ENCODE measurements at places on chromosomes 11 and 22.

DNA sequence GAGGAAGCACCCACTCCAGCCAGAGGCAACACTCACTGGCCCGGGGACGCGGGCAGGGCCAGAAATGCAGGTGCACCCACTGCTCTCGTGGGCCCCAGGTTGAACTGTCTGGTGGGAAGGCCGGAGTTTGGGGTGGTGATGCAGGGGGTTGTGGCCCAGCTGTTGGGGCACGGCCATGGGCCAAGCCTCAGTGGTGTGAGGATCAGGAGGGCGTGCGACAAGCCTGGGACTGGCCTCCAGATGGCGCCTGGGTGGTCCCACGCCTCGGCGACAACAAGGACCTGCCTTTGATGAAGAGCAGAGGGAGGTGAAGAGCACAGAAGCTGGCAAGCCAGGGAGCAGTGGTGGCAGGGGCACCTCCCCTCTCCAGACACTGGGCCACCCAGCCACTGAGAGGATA lies 240.8 kb downstream of the BRD1 start:
- no peak for DNase-seq

GRCh38 chr22:47303161-47303890 lies 540.9 kb downstream of the TBC1D22A start:
- no peak for DNase-seq

DNA sequence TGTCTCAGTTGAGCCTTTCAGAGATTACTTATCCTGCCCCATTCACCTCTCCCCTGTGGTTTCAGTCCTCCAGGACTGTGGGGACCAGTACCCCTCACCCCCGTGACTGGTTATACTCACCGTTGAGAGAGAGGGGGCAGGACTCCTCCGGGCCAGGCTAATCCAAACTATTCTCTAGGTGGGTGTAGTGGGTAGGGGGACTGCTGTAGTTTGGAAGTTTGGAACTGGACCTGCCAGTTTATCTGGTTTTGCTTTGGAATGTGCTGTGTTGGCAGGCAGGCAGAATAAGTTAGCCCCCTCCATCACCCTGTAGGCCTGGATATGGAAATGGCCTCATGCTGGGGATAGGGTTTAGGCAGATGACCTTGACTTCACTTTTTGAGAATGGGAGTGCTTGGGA lies 13.5 kb downstream of the TEAD1 start:
- no peak for DNase-seq

DNA sequence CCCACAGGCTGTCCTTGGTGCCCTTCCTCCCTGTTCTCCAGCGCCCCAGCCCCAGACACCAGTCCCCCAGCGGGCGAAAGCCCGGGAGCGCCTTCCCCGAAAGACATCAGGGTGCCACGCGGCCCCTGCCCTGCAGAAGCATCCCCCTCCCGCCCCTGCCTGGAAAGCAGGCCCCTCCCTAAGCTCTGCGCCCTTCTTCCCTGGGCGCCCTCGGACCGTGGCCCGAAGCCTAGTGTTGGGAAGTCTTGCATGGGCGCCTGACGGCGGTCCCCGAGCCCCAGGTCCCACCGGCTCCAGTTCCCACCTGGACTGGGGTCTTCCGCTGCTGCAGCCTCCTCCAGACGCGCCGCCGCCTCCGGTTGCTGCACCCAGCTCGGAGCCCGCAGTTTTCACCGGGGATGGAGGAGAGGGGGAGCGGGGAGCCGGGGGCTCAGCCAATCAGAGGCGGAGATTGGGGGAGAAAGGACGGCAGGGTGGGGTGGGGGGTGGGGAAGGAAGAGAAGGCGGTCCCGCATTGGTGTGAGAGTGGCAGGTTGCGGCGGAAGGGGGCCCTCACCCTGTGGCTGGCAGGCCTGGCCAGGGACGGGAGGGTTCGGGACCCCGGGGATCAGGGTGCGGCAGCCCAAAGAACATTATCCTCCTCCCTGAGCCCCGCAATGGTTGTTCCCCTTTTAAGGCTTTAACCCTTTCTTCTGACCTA lies at the start of gene THY1:
TSS of gene THY1 (minus strand) at position 364 of the 700 bp plus-strand sequence. CDS start 2,267 bp downstream, outside the sequence.
- no peak for DNase-seq

DNA sequence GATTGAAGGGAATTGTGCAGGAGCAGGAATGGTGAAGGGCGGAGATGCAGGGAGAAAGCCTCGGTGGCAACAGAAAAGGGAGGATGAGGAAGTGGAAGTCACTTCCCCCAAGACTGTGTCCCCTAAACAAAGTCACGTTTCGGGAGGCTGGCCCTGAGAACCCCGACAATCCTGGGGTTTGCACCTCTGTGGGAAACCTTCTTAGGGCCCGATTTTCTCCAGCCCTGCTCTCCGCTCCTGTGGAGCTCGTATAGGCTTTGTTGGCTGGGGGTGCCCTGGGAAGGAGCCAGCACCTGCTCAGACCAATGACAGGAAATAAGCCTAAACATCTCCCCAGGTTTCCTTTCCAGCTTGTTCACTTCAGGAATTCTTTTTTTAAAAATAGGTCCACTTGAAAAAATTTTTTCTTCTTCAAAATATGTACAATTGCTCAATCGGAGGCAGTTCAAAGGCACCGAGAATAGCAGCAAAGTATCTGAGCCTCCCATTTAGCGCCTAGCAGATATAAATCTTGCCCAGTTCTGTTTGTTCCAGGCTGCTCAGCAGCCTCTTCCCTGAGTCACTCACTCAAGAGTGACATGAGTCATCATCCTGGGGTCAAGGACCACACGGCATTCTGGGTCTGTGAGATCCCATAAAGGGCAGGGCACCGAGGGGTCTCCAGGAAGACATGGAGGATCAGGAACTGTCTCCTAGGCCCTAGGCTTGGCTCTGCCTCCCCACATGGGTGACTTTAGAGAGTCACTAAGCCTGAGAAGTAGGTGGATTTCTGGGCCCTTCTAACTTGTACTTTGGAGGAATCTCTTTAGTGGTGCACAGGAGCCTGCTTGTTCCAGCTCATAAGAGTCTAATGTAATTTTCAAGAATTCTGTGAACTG lies 34.0 kb downstream of the IRAG1 start:
- peak; percentile 74 for DNase-seq

GRCh38 chr22:39117585-39118191 lies 20.6 kb downstream of the APOBEC3H start:
- DNase-seq = peak; percentile 58

DNA sequence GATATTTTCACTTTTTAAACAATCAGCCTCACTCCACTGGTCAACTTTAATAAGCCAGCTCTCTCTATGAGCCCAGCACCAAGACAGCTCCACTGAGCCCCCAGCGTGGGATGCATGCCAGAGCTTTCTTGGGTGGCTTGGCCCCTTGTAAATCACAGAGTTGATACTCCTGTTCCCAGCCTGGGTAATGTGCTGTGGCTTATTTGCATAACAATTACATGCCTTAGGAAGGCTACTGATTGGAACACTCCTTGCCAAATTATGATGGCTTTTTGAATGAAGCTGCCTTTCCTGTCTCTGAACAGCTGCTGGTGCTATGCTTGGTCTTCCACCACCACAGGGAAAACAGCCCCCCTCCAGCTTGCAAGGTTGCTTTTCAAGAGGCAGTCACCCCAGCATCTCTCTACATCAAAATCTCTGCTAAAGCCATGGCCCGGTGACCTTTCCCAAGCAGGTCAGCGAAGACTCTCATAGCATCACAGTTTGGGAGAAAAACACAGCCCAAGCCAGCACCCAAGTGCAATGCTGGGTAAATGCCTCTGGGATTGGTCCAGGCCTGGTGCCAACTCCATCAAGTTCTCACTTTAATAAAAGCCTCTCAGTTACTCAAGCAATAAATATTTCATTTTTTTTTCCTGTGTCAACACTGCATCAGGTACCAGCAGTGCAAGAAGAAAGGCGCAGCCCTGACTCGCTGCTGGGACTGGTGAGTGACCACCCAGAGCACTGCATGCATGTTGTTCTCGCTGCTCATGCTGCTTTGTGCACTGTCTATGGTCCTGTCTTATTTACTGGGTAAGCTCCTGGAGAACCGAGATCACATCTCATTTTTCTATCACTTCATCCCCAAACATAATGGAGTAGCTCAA lies 549.3 kb downstream of the OPCML start:
- no peak for DNase-seq

DNA sequence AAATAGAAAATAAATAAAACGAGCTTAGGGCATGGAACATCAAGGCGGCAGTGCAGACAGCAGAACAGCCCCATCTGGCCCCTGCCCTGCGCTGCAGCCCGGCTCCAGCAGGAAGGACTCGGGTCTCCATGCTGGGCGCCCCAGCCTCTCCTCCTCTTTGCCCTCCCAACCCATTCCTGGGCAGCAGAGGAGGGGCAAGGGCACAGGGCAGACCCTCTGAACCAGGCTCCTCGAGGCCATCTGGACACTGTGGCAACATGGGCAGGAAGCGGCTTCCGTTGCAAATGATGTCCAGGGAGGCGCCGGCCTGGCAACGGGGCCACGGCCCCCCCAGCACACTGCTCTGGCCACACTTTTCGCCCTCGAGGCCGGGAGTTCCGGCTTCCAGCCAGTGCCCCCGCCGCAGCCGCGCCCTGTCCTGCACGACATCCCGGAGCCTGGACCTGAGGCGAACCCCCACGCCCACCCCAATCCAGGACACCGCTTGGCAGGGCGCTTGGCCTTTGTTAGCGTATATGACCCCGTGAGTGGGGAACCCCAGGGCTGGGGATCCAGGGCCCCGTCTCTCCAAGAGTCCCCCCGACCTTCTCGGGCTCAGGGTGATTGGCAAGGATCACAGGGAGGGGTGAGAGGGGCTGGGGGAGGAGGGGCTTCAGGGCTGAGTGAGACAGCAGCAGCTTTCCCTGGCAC lies 192.1 kb downstream of the IGLL1 start:
- DNase-seq = no peak

DNA sequence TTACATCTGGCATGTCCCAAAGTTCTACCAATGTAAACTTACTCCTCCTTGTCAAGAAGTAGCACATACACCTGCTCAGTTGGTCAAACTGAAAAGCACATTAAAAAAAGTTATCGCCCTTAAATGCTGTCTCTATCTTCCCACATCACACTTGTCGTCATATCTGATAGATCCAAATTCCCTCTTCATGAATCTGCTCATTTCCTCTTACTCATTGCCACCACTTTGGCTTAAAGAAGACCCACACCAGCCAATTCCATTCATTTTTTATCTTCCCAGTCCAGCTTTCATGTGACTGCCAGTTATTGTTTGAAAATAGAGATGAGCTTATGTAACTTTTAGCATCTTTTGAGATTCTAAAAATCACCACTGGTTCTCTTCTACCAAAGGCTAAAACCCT lies 305.9 kb upstream of the MTNR1B start:
- DNase-seq = no peak

GRCh38 chr11:120249279-120250262 lies 9.6 kb downstream of the POU2F3 start:
- DNase-seq = no peak

DNA sequence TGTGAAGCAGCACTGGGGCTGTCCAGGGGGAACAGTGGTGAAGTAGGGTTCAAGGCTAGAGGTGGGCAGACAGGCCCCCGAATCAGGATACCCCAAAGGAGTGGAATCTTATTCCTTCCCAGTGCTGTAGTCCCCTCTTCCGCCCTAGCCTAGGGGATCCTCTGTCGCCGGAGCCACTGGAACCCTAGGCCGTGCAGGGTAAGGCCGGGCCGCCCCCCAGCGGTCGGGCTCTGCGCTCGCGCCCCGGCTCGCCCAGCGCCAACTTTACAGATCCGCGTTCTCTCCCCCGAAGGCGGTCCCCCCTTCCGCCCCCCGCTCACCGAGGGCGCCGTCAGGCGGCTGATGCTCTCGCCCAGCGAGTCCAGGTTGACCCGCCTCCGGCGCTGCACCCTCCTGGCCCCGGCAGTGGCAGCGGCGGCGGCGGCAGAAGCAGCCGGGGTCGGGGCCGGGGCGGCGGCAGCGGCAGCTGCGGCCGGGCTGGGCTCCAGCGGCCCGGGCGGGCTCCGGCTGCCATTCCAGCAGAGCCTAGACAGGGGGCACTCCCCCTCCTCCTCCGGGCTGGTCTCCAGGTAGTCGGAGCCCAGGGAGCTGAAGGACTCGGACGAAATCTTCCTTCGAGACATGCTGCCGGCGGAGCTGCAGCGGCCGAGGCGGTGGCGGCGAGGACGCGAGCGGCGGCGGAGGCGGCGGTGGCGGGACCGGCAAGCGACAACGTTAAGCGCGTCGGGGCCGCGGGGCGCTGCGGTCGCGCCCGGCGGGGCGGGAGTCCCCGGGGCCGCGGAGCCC lies 650 bp downstream of the GUCY1A2 start:
- DNase-seq = peak; percentile 20

- DNase-seq = no peak
These were observed 178.2 kb downstream of the IGLL1 start for GRCh38 chr22:23401910-23402274.

- DNase-seq = no peak
These were observed 11.1 kb downstream of the DGCR2 start for GRCh38 chr22:19111140-19111539.

DNA sequence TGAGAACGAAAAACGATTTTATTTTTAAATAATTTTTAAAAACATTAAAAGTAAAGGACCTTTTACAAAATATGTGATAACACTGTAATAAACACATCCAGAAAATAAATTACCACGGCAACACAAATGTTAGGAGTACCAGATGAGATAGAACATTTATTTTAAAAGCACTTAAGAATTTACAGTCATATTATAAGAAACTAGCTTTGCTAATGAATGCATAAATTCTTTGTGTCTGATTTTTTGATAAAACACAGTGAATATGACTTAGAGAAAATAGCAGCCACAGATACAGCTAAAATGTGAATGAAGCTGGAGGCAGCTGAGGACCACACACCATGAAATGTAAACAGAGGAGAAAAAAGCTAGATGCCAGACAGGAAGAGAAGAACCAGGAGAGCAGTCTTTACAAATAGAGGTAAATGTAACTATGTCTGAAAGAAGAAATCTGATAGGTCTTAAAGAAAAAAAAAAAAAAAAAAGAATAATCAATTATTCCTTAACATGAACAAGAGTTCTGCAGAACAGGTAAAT lies 14.6 kb downstream of the CCDC34 start:
- no peak for DNase-seq

- peak; percentile 33 for DNase-seq
These were observed 45.6 kb downstream of the PISD start for GRCh38 chr22:31616315-31616980.

DNA sequence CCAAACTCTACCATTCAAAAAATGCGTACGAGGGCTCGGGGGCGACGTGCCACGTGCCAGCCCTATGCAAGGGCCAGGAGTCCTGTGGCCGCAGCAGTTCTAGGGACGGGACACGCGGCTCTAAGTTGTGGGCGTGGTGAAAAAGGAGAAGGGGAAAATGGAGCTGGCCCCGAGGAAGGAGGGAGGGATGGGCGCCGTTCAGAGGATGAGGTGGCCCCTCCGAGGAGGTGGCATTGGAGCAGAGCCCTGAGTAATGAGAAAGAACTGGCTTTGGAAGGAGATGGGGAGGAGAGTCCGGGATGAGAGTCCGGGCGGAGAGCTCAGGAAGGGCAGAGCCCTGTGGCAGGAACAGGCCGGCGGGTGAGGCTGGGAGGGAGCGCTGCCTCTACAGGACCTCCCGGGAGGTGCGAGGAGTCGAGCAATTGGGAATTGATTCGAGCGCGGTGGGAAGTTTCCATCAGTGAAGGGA lies 21.0 kb downstream of the OTUB1 start:
- peak; percentile 52 for DNase-seq

GRCh38 chr22:48780597-48781277 lies 1046.9 kb downstream of the BRD1 start:
- DNase-seq = no peak
